ENCODE measurements at places on chromosomes 3 and 15. TPM values are rescaled to one million over a fixed set of nuclear protein-coding genes. Genes with fewer than 3 reads are reported as not detected.

SLC28A1 gene
- not detected for total RNA-seq

BFSP2 gene
- not detected for total RNA-seq

ARGFX gene
- total RNA-seq, result not detected

STX19 gene
- not detected for total RNA-seq

MCTP2 gene
- not detected for total RNA-seq

GRAMD1C gene
- total RNA-seq, result 0.13 TPM

CHL1 gene
- total RNA-seq, result under 0.01 TPM
